ENCODE measurements at places on chromosomes 7 and 10. TPM values are rescaled to one million over a fixed set of nuclear protein-coding genes. Genes with fewer than 3 reads are reported as not detected.

DNA sequence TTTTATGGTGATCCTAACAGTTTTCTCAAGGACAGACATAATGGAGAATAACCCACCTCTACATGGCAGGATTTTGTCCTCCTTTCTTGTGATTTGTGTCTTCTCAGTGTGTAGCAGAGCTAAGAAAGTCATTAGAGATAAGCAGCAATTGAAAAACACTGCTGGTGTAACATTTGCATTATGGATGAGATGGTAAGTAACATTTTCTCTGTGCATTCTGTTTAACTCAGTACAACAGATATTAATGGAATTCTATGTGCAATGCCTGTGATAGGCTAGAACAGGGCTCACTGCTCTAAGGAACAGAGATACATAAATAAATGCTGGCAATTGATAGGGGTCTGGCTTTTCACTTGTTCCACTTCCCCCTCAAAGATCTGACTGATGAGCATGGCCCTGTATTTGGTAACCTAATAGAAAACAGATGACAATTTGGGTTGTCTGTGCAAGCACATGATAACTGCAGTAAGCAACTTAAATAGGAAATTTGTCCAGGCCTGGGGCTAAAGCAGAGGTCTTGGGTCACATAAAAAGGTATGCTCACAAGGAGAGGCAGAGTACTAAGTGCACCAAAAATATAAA lies 560.3 kb upstream of the POM121L12 start:
- DNase-seq, result no peak

NPFFR1 gene
- total RNA-seq, result not detected

CYP3A5 gene
- total RNA-seq, result not detected

GRCh38 chr7:42877862-42878261 lies 34.0 kb downstream of the C7orf25 start:
- no peak for DNase-seq

- no peak for DNase-seq
Measured at GRCh38 chr7:41995632-41996271, 241.3 kb downstream of the GLI3 start.
